ENCODE measurements at places on chromosomes 1 and 21. TPM values are rescaled to one million over a fixed set of nuclear protein-coding genes. Genes with fewer than 3 reads are reported as not detected.

- no peak for DNase-seq
Measured at GRCh38 chr21:40505681-40506080, 341.3 kb downstream of the DSCAM start.

DNA sequence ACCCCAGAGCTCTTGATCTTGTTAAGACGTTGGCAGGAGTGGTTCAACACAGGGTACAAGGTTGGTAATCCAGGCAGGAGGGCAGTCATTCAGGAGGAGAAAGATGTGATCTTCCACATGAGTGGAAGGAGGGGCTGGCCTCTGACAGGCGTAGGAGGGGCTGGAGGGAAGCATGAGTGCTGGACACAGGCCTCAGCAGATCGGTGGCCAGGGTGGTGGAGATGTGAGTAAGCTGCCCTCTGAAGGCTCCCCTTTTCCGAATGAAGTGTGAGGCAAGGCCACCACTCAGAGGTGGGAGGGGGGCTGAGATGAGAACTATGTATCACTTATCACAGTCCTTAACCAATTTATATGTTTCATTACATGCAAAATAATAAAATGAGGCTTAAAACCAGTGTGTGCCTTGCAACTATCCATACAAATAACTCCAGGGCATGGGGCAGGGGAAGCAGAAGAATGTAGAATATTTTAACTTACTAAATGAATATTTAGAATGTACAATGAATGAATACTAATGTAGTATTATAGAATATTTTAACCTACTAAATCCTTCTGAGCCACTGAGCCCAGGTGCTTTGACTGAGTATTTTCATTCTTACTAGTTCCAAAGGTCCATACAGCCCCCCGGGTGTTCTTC is 103.5 kb upstream of the TLR5 start:
- no peak for DNase-seq

- DNase-seq, result no peak
Measured at GRCh38 chr1:218341325-218341724, 3.8 kb upstream of the TGFB2 start.

- no peak for DNase-seq
Measured at GRCh38 chr1:234517110-234517802, 38.3 kb upstream of the TARBP1 start.

GJA4 gene
- total RNA-seq, result not detected

PAX7 gene
- 2.1 TPM for total RNA-seq

SPATA21 gene
- total RNA-seq, result not detected

Measured in H4 (cell line).